ENCODE measurements at places on chromosomes 4 and X. TPM values are rescaled to one million over a fixed set of nuclear protein-coding genes. Genes with fewer than 3 reads are reported as not detected.

DNA sequence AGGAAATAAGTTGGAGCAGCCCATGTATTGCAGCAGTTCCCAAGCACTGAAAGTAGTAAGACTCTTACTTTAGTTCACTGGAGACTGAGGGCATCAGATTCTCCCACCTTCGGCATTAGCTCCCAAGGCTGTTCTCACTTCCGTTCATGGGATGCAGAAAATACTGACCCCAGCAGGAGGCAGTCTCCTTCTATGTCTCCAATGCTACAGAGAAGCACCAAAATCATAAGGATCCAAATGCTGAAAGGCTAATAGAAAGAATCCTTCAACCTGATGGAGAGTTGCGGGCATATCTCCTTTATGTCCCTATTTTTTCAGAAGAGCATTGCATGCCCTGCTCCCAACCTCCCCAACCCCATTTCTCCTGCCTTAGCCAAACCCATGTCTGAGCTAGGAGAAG, 32.4 kb downstream of the ADH7 start:
- DNase-seq, result no peak
- no peaks in the 10 kb centered on the region for H3K36me3 ChIP-seq
- no peak overlapping the region for H3K4me3 ChIP-seq
- no peaks in the 10 kb centered on the region for H3K27me3 ChIP-seq

DNA sequence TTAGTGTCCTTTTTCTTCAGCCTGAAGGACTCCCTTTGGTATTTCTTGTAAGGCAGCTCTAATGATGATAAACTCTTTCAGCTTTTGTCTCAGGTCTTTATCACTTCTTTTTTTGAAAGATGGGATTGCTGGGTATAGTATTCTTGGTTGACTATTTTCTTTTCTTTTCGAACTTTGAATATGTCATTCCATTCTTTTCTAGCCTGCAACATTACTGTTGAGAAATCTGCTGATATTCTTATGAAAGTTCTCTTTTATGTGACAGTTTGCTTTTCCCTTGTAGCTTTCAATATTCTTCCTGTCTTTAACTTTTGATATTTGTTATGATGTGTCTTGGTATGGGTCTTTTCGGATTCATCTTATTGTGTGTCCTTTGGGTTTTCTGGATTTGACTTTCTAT, 107.6 kb upstream of the SRD5A3 start:
- H3K27me3 ChIP-seq, result peaks cover 3% of the 10 kb centered on the region
- H3K4me1 ChIP-seq, result no peaks in the 10 kb centered on the region
- no peak overlapping the region for H3K4me3 ChIP-seq
- peaks cover 10% of the 10 kb centered on the region for H3K36me3 ChIP-seq
- no peak for DNase-seq
- no peak overlapping the region for H3K27ac ChIP-seq

- no peaks in the 10 kb centered on the region for H3K27me3 ChIP-seq
- no peak for DNase-seq
- H3K27ac ChIP-seq, result no peak overlapping the region
- H3K4me1 ChIP-seq, result no peaks in the 10 kb centered on the region
- no peak overlapping the region for H3K4me3 ChIP-seq
These were observed 3.5 kb upstream of the MXD4 start for GRCh38 chr4:2265113-2266110.

DNA sequence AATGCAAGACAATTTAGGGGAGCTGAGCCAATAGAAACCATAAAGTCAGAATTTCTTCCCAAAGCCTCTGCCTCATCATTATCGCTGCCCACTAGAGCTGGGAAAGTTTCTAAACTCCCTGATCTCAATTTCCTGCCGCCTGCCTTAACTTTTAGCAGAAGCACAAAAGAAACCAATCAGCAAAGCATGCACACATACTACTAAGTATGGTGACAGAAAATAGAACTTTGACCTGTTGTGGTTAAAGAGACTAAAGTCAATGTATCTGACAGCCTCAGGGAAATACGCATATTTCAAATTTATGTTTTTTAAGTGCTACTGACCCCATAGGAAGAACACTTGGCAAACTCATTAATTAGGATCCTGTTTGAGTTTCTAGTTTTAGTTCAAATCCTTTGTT, 10.1 kb downstream of the STK26 start:
- H3K27me3 ChIP-seq, result no peaks in the 10 kb centered on the region
- peaks cover 55% of the 10 kb centered on the region for H3K4me1 ChIP-seq
- DNase-seq, result no peak
- H3K36me3 ChIP-seq, result no peaks in the 10 kb centered on the region

Gene F8A1
- 30.0 TPM for polyA plus RNA-seq
